LoVo (cell line): ENCODE measurements at places on chromosomes 1 and 21.

DNA sequence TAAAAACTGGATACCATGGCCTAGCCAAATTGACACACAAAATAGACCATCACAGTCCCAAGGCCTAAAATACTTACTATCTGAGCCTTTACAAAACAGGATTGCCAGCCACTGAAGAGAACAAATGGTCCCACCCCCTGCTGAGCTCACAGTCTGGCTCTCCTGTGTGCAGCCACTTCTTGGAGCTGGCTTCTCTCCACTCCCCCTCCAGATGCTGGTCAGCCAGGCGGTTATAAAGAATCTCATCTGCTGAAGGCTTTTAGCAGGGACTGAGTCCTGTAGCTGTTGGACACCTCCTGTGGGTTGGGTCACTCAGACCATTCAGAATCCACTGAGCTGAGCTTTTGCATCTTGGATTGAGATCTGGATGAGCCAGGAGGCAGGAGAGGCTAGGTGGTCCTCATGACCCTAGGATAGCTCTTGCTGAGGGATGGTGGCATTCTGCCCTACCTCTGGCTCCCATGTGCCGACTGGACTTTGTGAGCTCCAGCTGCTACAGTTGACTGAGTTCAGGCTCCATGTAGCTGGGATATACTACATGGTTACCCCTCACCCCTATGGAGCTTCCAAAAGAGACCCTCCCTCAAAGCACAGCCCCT is 16.1 kb downstream of the OXCT2 start:
- DNase-seq = no peak

GRCh38 chr1:106290805-106291501 is 765.5 kb upstream of the PRMT6 start:
- no peak for DNase-seq

DNA sequence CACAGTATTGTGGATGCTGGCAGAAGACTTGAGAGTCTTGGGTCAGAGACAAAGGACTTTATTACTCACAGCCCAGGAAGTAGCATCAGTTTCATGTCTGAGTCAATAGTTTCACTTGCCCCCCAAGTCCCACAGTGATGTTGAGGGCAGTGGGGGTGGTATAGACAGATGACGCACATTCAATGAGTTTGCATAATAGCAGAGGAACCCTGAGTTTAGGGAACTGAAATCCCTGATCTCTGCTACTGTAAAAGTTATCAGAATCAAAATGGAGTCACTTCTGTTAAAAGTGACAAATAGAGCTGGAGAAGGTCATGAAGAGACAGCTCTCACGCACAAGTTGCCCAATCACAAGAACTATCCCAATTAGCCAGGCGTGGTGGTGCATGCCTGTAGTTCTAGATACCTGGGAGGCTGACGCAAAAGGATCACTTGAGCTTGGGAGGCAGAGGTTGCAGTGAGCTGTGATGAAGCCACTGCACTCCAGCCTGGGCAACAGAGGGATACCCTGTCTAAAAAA is 11.5 kb upstream of the HCRTR1 start:
- DNase-seq = no peak

DNA sequence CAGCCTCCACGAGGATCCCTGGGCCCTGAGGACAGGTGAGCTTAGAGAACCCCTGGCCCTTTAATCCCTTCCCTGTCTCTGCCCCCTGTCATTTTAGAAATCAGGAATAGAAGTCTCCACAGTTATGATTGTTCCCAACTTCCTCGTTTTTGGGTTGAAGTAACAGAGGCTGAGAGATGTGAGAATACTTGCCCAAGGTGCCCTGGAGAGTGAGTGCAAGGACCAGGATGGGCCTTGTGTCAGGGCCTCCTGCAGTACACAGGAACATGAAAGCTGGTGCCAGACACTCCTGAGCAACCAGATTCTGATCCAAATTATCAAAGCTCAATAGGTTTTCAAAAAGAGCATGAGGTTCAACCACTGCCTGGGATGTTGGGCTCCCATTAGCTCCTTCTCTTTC is 10.1 kb downstream of the HLX start:
- no peak for DNase-seq

DNA sequence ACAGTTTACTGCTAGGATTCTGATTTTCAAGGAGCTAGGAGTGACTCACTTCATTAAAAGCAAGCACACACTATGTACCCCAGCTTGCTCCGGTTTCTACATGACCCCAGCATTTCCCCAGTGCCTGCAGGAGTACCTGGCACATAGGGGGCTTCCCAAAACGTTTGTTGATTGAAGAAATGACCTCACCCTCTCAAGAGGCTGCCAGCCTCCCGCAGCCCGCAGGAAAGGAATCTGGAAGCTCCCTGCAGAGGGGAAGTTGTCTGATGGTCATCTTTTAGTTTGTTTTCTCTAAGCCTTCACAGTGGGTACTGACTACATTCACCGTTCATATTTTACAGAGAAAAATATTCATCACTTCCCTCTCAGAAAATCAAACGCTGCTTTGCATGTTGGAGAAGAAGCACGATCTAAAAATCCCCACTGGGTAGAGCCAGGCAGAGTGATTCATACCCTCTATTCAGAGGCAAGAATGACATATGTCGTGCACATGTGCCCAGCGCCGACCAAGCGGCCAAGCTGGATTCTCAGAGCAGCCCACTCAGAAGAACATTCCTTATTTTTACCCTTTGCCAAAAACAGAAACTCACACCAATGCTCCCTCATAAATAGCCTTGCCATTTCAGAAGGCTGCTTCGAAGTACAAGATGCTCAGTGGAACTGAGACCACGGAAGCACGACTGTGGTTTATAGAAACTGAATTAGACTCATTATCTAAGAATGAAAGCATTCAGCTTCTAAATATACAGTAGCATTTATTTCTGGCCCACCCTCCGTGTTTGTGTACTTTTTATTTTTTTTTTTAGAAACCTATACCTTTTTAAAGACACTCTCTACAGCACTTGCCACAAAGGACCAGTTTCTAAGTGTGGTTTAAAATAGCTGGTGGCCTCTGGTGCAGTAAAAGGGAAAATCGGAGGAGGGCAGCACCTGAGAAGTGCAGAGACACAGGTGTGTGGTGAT is 143.2 kb downstream of the MIS18A start:
- DNase-seq = no peak

DNA sequence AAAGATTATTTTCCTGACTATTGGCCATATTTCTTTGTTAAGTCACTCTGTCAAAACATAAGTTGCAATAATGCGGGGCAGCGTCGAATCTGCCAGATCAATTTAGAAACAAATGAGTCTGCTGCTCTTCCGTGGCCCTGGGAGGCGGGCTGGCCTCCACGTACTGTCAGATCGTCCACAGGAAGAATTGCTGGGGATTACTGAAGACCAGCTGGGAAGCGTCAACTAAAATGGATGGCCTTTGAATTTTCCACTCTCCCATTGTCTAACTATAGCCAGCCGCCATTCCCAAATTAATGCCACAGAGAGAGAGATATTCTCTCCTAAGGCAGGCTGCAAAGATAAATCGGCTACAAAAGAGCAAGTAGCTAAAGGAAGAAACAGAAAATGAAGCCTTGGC is 560.2 kb downstream of the SMYD3 start:
- no peak for DNase-seq
